ENCODE measurements at places on chromosomes 6 and 20.
A peak's percentile ranks its signal among the peaks of the same experiment; 100 is the strongest.

DNA sequence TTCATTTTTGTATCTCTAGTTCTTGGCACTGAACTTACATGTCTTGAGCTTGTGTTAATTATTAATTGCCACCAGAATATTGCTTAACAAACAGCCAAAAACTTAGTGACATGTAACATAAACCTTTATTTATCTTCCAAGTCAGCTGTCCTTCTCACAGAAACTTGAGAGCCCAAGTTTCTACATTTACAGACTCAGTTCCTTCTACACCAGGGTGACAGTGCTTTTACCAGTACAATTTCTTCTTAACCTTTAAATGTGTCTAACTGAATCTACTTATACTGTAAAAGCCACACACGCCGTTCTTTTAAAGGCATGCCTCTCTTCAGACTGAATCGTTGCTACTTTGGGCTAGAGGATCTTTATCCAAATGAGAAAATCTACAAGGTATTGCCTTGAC, 539.2 kb downstream of the GRIK2 start:
- DNase-seq: no peak

DNA sequence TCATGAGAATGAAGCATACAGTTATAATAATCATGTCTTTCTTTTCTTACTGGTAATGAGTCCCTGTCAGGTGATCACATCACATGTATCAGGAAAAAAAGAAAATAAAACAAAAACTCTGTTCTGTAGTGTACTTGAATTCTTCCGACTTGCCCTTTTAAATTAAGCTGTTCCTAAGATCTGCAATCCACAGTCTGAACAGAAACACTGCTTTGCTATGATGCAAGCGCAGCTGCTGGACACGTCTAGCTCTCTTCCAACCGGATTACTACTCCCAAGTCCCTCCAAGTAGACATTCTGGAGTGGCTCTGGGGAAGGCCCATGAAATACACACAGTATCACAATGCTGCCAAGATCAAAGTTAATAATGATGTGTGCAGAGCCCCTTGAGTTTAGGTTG, 83.7 kb downstream of the FYN start:
- DNase-seq: no peak

GRCh38 chr6:117268924-117269323, 3.6 kb downstream of the VGLL2 start:
- DNase-seq: no peak

DNA sequence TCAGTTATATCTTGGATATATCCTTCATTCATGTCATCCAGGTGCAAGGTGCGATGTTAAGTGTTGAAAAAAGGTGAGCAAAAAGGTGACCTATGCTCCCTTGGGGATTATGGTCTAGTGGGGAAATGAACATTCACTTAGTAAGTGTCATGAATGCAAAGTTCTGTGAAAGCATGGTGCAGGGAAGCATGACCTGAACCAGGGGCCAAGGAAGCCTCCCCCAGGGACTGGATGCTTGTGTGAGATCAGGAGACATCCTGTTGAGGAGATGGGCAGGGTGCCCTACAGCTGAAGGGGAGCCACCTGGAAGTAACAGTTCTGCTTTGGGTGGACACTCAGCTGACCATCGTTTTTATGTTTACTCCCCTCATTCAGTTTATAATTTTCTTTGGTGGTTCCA, 179.5 kb downstream of the SYNDIG1 start:
- DNase-seq: no peak

GRCh38 chr20:3081641-3082040, 2.9 kb downstream of the AVP start:
- DNase-seq: no peak

DNA sequence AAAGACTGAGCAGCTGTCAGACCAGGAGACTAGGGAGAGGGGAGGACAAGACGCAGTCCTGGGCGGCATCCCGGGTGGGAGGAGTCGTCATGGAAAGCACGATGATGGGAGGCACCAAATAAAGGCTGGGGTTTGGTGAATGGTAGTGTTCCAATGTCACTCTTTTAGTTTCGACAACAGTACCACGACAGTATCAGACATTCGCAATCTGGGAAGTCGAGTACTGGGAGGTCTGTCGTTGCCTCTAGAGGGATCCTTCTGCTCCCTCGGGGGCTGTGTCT, 32.1 kb downstream of the PSMG4 start:
- DNase-seq: no peak

DNA sequence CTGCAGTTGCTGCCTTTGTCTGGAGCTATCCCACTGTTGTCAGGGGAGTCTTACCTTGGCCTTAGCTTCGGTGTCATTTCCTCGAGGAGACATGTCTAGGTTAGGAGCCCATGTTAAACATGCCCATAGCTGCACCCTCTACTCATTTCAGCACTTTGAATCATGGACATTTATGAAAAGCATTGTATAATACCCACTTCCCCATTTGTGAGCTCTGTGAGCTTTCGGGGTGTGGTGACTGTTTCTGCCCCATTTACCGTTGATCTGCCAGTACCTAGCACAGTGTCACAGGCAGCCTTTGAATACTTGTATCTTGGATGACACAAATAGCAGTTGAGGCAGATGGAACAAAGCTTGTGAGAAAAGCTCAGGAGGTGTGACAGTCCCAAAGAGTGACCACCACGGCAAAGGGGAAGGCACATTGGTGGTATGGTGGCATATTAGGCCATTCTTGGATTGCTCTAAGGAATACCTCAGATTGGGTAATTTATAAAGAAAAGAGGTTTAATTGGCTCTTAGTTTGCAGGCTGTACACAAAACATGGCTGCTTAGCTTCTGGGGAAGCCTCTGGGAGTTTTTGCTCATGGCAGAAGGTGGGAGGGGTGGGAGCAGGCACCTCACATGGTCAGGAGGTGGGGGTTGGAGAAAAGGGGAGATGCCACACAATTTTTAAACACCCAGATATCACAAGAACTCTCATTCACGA, 42.0 kb downstream of the JARID2 start:
- no peak for DNase-seq

DNA sequence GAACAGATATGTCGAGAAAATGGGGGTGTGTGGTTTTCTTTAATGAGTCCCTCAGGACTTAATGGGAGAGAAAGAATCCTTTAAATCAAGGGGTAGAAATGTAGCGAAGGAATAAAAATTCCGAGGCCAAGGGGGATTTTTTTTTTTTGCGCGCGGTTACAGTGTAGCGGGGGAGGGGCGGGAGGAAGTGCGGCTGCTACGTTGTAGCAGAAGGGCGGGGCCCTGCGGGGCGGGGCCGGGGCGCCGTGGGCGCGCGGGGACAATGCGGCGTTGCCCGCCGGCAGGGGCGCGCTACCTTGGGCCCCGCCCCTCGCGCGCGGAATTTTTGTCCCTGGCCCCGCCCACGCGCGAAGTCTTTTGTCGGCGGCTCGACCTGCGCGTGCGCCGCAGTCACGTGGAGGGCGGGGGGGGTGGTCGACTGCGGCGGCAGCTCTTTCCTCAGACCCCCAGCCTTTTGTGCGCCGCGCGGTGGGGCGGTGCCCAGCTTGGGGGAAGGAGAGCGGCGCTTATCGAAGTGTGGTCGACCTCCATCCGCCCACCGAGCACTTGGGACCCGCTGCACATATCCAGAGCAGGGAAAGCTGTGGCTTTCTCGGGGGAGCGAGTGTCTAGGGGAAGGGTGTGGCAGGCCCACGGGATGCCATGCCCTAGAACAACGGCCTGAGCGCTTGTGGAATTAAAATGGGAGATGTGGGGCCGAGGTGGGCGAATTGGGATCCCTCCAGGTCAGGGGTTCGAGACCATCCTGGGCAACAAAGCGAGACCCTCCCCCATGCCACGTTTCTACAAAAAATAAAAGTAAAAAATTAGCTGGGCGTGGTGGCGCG, 1.3 kb downstream of the TUBB start:
- peak; percentile 90 for DNase-seq

DNA sequence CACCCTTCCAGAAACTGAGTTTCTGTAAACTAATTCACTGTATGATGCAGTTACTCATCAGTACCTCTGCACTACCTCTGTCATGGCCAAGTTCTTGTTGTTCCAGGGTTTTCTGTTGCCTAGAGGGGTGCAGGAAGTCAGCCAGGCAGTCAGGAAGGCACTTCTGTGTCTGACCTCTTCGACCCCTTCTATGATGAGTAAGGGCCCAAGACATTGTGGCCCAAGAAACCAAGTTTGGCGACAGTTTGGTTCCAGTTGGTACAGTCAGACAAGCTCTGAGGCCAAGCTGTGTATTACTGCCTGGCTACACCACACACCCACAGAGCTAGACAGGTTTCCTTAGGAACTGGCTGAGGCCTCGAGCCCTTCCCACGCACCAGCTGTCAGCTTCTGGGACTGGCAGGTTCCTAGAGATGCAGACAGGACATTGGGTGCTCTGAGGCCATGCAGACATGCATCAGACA, 41.2 kb downstream of the TRAF3IP2 start:
- peak; percentile 64 for DNase-seq

- no peak for DNase-seq
Measured at GRCh38 chr6:121867095-121867494, 431.6 kb downstream of the GJA1 start.

DNA sequence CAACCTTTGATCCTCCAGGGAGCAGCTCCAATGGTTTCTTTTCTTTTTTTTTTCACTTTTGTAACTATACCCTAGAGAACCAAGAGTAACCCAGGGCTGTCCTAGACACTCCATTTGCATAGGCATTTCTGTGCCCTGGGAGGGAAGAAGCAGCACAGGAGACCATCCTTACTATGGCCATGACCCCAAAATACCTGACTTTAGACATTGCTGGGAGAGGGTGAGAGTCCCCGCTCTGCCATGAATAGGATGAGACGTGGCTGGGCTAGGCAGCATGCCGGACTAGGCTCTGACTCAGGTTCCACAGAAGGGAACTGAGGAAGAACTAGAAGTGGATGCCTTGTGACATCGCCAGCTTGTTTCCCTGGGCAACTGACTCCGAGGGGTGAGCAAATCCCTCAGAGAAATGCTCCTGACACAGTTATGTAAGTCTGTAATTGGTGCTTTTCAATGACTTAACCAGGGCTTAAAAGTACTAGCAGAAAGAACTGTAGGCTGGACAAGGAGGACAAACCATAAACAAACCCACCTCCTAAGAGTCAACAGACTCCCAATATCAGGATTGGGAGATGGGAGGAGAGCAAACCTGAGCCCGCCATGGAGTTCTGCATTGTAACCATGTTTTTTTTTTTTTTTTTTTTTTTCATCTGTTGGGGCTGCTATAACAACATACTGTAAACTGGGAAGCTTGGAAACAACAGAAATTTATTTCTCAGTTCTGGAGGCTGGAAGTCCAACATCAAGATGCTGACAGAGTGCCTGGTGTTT, 910 bp upstream of the ADTRP start:
- no peak for DNase-seq

GRCh38 chr20:56299362-56299761, 50.8 kb downstream of the MC3R start:
- no peak for DNase-seq

DNA sequence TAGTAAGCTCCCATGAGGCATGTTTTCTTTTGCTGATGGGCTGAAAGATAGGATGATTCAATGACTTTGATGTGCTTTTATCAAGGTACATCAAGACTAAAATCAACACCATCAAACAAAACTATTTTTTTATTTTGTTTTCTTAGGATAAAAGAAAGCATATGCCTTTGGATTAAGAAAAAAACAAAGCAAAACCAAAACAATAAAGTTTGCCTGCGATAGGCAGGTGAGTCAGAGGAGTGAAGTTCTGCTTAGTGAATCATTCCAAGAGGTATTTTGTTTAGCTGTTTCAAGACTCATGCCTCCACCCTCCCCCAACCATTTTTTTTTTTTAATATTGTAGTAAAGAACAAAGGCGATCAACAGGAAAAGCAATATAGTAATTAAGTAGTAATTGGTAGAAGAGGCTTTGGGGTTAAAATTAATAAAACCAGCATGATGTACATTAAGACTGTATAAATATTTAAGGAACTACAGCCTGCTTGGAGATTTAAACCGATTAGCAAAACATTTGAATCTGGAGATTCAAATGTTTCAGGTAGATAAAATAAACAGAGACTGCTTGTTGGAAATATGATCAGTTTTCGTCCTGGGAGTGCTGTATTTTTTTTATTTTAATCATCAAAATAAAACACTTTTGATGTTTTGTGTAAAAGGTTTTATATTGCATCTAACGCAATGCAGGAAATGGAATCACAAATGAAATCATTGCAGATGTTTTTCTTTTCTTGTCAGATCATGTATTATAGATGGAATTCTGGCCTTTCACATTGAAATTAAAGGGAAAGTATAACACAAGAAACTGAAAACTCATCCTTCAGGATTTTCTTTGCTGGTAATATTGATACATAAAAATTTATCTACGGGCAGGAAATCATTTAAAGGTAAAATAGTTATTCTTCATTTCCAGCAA, 482.3 kb upstream of the MANEA start:
- DNase-seq: peak; percentile 84

DNA sequence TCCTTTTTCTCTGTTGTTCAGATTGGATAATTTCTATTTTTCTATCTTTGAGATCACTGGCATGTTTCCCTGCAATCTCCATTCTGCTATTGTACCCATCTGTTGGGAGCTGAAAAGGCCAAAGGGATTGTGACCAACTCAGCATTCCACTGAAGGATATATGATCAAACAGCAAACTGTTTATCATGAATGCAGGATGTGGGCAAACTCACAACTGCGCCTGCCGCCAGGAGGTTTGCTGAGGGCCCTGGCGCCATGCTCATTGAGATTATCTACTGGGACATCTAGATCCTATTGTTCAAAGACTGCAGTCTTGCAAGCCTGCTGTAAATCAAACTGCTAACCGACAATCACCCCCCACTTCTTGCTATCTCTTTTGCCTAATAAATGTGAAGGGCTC, 3.8 kb upstream of the FKBP1A start:
- no peak for DNase-seq

Data from epithelial cell of esophagus (primary cell).